COR-L47 (cell line): ENCODE measurements at places on chromosomes 5 and 9.

DNA sequence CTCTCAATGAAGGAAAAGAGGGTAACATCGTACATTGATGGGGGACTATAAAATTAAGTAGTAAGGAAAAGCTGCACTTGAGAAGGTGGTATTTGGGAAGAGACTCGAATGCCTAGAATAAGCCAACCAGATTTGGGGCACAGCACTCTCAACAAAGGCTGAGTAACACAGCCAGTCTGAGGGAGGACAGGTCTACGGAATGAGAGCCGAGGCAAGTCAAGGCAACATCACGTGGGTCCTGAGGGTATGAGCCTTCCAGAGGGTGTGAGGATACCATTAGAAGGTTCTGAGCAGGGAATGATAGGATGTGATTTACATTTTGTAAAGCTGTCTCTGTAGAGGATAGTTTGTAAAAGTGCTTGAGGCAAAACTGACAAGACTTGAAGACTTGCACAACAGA, 434.1 kb downstream of the RAB3C start:
- no peak for DNase-seq

GRCh38 chr9:99356512-99356971, 134.5 kb downstream of the SEC61B start:
- no peak for DNase-seq

- no peak for DNase-seq
These were observed 592.0 kb downstream of the BNC2 start for GRCh38 chr9:16278326-16278999.

DNA sequence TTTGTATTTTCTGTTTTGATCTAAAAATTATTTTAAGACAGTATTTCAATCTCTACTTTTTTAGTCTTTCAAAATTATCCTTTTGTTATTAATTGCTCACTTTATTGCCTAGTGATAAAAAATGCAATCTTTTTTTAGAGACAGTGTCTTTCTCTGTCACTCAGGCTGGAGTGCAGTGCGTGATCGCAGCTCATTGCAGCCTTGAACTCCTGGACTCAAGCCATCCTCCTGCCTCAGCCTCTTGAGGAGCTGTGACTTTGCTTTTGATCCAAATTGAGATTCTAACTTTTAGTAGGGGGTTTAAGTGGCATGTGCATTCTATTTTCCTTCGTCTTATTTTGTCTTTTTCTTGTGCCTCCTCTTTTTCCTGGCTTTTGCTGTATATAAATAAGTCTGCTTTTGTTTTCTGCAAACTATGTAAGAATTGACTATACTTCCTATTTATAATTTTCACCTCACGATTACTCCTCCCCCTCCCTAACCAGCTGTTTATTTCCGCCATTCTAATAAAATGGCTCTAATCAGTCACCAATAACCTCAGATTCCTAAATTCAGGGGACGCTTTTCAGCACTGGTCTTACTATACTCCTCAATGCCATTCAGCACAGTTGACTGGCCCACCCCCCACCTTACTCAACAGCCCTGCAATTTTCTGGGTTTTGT, 32.3 kb downstream of the KLF9 start:
- no peak for DNase-seq

DNA sequence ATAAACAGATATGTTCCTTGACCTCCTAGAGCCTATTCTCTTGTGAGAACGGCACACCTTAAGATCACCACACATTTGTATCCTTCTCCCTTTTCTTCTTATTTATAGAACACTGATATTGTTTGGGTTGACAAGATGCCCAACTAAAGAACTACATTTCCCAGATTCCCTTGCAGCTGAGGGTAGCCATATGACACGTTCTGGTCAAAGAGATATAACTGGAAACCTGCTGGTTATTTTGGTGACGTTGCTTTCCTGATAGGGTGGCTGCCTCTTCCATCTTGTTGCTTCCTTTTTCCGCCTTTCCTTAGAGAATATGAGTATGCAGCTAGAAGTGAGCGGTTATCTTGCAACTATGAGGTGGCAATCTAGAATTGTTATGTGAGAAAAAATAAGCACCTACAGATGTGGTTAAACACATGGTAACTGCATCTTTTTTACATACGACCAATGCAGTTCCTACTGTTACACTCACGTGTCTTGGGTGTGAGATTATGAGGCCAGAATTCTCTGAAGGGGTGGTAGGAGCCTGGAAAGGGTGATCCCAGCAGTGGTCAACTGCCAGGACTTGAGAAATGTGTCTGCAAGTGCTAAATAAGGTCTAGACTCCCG, 72.9 kb downstream of the SEC61B start:
- no peak for DNase-seq

DNA sequence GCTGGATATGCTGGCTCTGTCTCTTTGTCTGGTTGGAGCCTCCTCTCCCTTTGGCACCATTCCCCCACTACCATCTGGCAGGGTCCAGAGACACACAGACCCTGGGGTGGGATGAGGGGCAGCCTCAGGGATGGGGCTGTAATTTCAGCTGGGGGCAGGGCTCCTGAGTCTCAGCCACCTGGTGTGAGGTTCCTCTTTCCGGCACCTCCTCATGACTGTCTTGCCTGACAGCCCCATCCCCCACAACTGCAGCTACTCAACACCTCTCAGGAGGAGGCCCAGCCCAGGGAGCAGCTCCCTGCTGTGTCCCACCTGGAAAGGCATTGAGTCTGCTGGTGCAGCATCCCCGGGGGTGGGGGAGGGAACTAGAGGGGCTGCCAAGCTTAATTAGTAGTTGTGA, 11.7 kb upstream of the RPS14 start:
- DNase-seq = peak; percentile 97

GRCh38 chr5:146890731-146891440, 12.3 kb upstream of the PPP2R2B start:
- DNase-seq = no peak

- DNase-seq = no peak
These were observed 295.7 kb downstream of the KCNN2 start for GRCh38 chr5:114657342-114658130.

- DNase-seq = peak; percentile 79
These were observed at the start of gene NREP for GRCh38 chr5:111756581-111757354. Gene NREP, minus strand, starts transcription at chr5:111757194. Its CDS starts 1,422 bp downstream, at chr5:111755772.

DNA sequence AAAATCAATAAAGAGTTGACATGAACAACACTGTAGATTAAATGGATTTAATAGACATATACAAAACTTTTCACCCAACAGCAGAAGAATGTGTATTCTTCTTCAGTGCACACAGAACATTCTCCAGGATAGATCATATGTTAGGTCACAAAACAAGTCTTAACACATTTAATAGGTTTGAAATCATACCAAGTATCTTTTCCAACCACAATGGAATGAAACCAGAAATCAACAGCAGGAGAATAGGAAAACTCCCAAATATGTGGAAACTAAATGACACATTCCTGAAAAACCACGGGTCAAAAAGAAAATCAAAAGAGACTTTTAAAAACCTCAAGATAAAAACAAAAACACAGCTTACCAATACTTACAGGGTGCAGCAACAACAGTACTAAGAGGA, 790.1 kb upstream of the ZNF608 start:
- DNase-seq = no peak

DNA sequence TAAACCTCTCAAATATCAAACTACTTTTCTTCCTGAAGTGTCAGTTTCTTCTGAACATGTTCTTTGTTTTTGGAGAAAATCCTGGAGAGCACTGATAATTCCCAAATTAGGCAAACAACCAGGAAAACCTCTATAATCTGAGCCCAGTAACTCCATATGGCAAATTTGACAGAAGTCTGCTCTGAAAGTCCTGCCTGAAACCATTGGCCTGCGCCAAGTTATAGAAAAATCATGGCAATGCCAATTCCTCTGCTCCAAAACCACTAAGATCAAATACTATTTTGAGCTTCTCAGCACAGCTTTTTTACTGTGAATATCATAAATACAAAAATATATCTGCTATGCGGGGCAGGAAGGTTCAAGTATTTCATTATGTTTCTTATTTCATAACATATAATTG, 45.9 kb downstream of the PDE4D start:
- no peak for DNase-seq
